ENCODE measurements at places on chromosomes 12 and 14. TPM values are rescaled to one million over a fixed set of nuclear protein-coding genes. Genes with fewer than 3 reads are reported as not detected.
A peak's percentile ranks its signal among the peaks of the same experiment; 100 is the strongest.

DNA sequence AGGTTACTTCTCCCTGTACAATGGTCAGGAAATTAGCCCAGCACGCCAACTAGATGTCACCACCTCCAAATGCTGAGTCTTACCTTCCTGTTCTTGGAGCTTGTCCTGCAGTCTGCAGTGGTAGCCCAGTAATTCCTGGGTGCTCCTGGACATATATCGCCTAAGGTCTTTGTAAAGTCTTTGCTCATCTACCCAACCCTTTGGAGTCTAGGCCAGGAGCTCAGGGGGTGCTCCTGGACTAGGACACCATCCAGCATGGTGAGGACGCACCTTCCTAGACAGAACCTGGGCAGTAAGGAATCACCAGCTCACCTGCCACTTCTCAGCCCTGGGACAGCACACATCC, 569 bp downstream of the SERPINA10 start:
- DNase-seq = no peak

- no peak for DNase-seq
Observed at GRCh38 chr12:27280412-27280811, 36.3 kb downstream of the STK38L start.

GRCh38 chr12:78684419-78684818, 180.2 kb upstream of the SYT1 start:
- DNase-seq = no peak

TMPO gene
- 123 TPM for total RNA-seq

DNA sequence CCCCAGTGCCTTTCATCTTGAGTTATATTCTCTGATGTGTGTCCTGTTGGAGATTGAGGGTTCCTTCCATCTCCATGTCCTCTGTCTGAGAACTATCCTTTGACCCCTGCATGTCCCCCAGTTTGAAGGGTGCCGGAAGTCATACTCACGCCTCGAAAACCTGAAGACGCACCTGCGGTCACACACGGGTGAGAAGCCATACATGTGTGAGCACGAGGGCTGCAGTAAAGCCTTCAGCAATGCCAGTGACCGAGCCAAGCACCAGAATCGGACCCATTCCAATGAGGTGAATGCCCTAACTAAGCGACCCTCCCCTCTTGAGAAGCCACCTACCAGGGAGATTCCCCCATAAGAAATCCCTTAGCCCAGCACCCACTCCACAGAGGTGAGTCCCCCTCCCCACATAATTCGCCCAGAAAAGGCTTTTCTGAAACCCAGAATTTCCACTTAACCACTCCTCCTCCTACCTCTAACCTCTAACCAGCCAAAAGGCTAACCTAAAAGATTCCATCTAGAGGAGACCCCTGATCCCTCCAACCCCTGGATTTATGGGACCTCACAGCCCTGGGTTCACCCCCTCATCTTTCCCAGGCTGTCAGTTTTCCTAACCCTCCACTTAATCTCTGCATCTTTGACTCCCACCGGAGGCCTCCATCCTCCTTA, 7.8 kb downstream of the GLI1 start:
- DNase-seq = no peak

- DNase-seq = peak; percentile 90
Observed at GRCh38 chr14:72332046-72332445, 399.8 kb downstream of the RGS6 start.

- DNase-seq = no peak
Observed at GRCh38 chr12:39103552-39104165, 198.3 kb upstream of the CPNE8 start.

- DNase-seq = no peak
Observed at GRCh38 chr14:104685216-104685997, 4.0 kb upstream of the INF2 start.

GRCh38 chr14:59699442-59699841, 122.8 kb upstream of the CCDC175 start:
- DNase-seq = no peak

AICDA gene
- not detected for total RNA-seq

DNA sequence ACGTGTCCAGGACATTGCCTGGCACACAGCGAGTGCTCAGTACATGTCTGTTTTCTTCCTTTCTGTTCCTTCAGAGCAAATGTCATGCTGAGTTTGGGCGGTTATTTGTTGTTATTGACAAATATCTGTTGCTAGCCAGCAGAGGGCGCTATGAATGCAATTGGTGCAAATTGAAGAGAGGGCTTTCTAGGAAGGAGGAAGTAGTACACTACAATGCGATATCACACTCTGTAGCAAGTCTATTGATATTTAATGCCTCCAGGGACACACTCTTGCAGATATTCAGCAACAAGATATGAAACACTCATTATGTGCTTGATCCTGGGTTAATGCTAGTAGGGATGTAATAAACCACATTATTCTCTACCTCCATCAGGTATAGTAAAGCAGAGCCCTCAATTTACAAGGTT, 267.3 kb upstream of the SRRM4 start:
- no peak for DNase-seq

DNA sequence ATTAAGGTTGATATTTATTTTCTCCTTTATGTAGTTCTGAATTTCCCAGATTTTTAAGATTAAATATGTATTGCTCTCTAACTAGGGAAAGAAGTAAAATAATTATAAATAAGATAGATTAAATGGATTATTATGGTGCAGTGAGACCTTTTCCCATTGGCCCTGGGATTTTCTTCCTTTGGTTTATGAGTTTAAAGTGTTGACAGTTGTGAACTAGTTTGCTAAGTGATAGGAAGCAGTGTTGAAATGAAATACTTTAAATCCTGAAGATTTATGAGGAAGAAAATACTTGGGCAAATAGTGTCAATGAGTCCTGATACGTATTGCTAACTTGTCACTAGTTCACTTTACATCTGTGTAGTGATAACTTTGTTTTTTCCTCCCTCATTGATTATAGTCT, 188.9 kb downstream of the RAD51B start:
- DNase-seq = no peak

NRL gene
- total RNA-seq = 3.6 TPM

PSMA6 gene
- 125 TPM for total RNA-seq
